ENCODE measurements at places on chromosomes 7 and 10.

- DNase-seq: no peak
These were observed 173.3 kb upstream of the ZMIZ1 start for GRCh38 chr10:78895469-78895868.

DNA sequence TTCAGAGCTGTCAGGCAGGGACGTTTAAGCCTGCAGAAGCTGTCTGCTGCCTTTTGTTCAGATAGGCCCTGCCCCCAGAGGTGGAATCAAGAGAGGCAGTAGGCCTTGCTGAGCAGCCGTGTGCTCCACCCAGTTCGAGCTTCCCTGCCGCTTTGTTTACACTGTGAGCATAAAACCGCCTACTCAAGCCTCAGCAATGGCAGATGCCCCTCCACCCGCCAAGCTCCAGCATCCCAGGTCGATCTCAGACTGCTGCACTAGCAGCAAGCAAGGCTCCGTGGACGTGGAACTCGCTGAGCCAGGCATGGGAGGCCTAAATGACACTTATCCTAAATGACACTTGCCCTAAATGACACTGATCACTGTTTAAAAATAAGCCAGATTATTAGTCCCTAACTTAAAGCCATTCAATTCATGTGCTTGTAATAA lies 6.8 kb upstream of the ASB15 start:
- DNase-seq: peak; percentile 21

GRCh38 chr10:60197206-60197605 lies 192.5 kb downstream of the ANK3 start:
- DNase-seq: no peak

- DNase-seq: no peak
These were observed 105.3 kb downstream of the BMS1 start for GRCh38 chr10:42887734-42888503.

GRCh38 chr7:46294381-46294780 lies 373.3 kb upstream of the IGFBP3 start:
- no peak for DNase-seq

GRCh38 chr10:96301616-96302015 lies 2.6 kb upstream of the DNTT start:
- DNase-seq: no peak

DNA sequence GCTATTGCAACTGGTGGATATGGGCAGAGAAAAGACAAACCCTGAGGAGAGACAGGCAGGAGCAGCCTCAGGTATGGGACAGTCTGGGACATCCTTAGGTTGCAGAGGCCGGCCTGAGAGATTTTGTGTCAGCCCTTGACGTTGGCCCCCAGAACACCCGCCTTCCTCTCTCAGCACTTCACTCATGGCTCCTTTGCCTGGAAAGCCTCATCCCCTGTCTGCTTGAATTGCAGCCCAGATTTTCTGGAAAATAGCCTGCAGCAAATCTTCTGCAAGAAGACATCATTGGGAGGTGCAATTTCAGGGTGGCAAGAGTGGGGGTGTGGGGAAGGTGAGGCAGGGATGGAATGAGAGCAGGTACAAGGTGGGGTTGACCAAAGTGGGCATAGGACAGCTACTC lies 2.2 kb upstream of the FRMD4A start:
- DNase-seq: no peak

All from Caco-2 (cell line).